ENCODE measurements at places on chromosomes 2 and 18.

- no peak for DNase-seq
Observed at GRCh38 chr2:24207359-24207758, 32.5 kb downstream of the FAM228A start.

GRCh38 chr2:205934443-205934842 lies 151.5 kb downstream of the INO80D start:
- no peak for DNase-seq

- peak; percentile 75 for DNase-seq
Observed at GRCh38 chr2:174051741-174052583, 86.8 kb upstream of the SP3 start.

DNA sequence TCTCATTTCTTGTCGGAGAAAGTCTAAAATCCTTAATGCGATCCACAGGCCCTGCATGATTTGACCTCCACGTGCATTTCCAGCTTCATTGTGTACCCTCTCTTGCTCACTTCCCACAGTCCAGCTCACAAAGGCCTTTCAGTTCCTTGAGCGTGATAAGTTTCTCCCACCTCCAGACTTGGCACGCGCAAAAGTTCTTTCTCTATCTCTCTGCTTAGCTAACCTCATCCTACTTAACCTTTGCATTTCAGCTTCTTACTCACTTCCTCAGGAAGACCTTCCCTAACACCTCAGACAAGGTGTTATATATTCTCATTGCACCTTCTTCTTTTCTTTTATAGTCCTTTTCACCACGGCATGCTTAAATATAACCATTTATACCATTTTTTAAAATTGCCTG lies 124.8 kb upstream of the XPO1 start:
- no peak for DNase-seq

GRCh38 chr18:64203295-64203694 lies 54.4 kb upstream of the LINC00305 start:
- no peak for DNase-seq

DNA sequence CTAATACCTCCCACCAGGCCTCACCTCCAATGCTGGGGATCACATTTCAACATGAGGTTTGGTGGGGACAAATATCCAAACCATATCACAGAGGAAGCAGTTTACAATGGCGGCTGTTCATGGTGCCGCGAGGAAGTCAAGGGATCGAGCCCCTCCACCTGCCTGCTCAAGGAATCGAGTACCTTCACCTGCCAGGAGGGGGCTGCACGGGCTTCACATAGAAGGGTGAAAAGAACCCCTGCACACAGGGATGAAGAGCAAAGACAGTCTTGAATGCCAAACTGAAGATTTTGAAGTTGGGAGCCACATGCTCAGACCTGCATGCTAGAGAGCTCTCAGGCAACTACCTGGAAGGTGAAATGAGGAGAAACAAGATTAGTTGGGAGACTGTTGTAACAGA lies 110.3 kb downstream of the KCNF1 start:
- no peak for DNase-seq

DNA sequence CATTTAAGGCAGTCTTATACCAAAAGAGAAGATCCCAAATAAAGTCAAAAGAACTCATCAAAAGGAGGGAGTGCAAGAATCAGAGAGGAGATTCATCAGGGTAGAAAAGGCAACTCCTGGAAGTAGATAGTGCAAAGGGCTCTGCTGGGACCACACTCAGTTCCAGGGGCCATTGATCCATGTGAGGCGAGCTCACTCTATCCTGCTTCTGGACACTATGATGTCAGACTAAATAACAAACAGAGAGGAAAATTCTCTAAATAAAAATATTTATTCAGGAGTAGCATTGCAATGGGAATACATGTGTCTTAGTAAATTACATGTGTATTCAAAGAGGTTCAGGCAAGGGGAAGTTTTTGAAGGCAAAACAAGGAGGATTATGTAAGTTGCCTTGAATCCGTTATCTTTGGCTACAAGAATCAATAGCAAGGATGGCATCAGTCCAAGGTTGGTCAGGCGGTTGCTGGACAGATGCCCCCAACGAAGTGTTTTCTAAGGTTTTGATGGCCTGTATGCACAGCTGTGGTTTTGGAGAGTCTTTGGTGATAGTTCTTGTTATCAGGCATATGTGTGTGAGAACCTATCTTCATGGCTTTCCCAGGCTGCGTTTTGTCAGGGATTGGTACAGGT lies 13.2 kb upstream of the SERPINB12 start:
- DNase-seq: no peak

DNA sequence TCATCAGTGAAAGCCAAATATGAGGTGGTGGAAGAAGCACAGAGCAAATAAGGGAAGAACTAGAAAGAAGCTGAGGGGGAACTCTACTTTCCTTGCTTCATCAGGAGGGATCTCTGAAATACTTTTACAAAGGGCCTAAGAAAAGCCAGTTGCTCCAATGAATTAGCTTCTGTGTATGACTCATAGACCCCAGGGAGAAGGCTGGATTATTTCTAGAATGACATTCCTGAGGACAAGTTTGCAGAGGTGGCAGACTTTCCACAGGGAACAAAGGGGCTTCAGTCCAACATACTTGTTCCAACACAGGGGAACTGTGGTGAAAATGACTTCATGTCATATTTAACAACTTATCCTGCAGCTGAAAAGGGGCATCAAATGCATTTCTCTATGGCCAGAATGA lies 29.0 kb downstream of the DOK1 start:
- DNase-seq: peak; percentile 81

- no peak for DNase-seq
Observed at GRCh38 chr2:29262681-29263260, 147.6 kb downstream of the CLIP4 start.

- DNase-seq: no peak
Observed at GRCh38 chr2:33488715-33489540, 12.5 kb downstream of the RASGRP3 start.

DNA sequence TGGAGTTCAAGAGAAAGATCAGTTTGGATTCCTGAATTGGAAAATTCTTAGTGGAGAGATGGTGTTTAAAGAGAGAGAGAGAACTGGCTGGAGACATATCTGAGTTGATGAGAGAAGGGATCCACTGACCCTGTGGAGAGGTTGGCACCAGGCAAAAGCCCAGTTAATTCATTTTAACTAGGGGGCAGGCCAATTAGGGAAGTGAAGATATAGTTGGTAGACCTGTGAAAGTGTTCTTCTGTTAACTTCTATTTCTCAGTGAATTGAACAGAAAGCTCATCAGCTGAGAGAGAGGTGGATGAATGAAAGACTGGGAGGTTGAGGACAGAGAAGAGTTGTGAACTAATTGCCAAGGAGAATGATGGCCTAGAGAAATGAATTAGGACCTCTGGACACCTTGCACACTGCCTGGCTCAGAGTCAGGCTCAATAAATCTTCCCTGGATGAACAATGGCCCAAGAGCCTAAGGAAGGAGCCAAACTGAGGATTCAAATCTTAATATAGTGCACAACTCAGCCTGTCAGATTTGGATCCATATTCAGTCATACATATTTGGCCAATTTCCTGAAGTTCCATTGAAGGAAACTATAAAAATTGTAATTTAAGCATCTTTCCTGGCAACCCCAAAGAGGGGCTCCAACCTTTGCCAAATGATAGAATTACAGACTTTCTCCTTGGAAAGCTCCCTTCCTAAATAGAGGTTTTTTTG lies 82.2 kb upstream of the RMDN2 start:
- DNase-seq: no peak

DNA sequence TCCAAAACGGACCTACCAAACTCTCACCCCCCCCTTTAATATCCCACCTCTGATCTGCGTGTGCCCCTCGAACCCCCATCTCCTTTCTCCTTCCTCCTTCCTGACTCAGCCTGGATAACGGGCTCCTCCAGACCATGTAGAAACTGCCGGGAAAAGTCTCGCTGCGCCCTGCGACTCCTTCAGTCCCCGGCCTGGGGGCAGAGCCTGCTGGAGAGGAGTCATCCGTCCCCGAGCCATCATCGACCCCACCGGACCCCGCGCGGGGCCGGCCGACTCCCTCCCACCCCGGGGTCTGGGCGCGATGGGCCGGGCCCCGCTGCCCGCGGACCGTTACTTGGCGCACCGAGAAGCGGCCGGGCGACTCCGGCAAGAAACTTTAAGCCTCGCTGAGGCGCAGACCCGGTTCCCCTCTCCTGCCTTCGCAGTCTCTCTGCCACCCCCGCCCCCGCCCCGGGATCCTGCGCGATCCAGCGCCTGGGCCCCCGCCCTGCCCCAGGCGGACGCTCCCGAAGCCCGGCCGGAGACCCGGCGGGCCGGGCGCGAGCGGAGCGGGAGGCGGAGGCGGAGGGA lies 3.4 kb downstream of the ZEB2 start:
- DNase-seq: no peak

DNA sequence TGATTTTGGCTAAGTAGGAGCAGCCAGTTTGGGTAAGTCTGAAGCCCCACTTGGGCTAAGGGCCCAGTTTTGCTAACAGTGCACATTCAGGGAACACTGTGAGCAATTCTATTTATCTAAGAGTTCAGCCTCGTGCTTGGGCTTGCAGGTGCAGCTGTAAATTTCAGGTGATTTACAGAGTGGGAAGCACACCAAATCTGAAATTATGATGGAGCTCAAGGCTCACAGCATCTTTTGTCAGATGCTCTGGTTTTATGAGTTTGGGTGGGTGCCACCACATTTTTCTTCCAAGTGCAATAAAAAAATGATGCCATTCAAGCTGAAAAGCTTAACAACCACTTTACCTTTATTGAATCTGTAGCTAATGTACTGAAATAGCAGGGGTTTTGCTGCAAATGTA lies 671.2 kb downstream of the LRRTM4 start:
- no peak for DNase-seq

DNA sequence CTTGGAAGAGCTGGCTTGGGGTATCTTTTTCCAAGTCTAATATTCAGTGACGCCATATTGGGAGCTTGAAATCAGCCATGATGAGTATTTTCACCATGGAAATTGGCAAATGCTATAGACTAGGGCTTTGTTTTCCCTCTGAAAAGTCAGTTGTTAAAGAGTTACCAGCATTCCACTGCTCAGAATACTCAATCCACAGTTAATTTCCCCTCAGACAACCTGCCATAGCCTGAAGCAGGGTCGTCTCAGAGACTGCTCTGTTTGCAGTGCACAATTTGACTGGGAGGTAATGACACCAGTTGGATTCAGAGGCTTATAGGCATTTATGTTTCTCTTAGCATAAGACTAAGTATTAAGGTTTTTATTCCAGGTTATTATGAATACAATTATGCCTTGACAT lies 35.5 kb upstream of the TMEM200C start:
- no peak for DNase-seq

DNA sequence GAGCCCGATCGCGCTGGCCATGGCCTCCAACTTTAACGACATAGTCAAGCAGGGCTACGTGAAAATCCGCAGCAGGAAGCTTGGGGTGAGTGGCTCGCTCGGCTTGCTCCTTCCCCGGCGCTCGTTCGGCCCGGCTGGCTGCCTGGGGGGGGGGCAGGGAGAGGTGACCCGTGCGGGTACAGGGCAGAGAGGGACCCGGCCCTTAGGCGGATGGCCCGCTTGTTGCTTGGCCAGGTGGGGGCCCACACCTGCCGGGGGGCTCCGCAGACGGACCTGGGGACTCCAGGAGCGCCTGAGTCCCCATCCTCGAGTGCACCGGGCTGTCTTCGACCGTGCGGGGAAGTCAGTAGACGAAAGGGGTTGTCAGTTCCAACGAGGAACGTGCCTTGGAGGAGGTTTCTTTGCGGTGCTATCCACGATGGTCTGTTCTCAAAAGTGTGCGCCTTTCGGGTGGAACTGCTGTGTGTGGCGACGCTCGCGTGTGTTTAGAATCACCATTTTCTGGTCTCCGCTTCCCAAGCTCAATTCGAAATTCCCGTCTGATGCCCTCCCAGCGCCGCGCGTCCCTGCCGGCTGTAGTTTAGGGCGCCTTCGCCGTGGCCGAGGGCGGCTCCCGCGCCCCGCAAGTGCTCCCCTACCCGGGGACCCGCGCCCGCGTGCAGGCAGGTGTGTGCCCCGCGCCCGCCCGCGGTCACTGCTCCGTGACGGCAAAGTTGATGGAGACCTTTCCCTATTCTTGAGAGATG lies 711 bp downstream of the DOK6 start:
- peak; percentile 11 for DNase-seq

- DNase-seq: no peak
Observed at GRCh38 chr18:42675810-42676209, 439.7 kb downstream of the RIT2 start.

- no peak for DNase-seq
Observed at GRCh38 chr2:86603905-86604304, 19.8 kb downstream of the RNF103 start.

- peak; percentile 96 for DNase-seq
Observed at GRCh38 chr2:43221763-43222474, 4.5 kb downstream of the ZFP36L2 start.

- DNase-seq: no peak
Observed at GRCh38 chr18:39935598-39935997, 2019.4 kb upstream of the PIK3C3 start.

DNA sequence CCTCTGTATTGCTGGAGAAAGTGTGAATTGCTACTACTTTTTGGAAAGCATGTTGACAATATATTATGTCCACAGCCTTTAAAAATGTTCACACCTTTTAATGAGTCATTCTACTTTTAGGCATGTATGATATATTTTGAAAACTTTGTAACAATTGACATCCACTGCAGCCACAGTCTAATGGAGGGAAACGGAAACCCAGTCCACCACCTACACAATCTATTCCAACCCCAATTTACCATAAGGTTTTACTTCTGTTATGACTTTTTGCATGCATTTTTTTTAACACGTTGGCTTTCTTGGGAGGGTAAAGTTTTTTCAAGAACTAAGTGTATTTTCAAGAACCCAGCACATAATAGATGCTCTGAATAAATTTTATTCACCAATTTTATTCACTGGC lies 38.5 kb upstream of the ATP8B1 start:
- no peak for DNase-seq

- no peak for DNase-seq
Observed at GRCh38 chr2:207142461-207142860, 23.3 kb downstream of the KLF7 start.

GRCh38 chr2:21163213-21163612 lies 39.4 kb downstream of the TDRD15 start:
- no peak for DNase-seq

DNA sequence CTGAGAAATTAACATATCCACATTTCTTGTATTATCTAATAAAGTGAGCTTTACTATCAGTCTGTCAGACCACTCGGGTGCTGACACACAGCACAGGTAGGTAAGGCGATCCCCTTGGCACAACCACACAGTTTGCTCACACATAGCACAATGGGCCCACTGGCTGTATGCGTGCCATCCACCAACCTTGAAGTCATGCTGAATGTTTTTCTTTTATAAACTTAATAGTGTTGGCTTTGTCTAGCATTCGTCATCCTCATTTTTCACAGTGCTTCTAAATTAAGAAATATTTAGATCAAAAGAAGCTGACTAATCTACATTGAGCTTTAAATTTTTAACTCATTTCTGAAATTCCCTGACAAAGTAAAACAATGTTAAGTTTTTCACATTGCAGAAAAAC lies 50.0 kb upstream of the PAPOLG start:
- DNase-seq: no peak

- no peak for DNase-seq
Observed at GRCh38 chr2:101981504-101981903, 10.3 kb upstream of the IL1R2 start.

DNA sequence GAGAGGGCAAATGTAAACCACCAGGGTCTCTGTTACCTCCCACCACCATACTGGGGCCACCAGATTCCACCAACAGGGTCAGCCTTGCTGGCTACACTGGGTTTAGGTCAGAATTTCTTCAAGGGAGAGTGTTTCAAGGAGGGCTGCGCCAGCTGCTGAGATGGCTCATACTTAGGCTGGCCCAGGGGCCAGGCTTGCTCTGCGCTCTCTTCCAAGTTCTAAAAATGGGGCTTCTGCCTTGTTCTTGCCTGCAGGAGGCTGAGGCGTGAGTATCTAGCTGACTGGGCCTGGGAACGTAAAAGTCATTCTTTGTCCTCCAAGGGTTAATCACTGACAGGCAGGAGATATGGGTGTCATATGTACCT lies 28.1 kb downstream of the MRPL33 start:
- no peak for DNase-seq

- peak; percentile 69 for DNase-seq
Observed at GRCh38 chr2:19488009-19488691, 129.7 kb upstream of the OSR1 start.

Data from fibroblast of skin of right quadriceps (primary cell).